CD8-positive, alpha-beta memory T cell (primary cell): ENCODE measurements at places on chromosomes 3 and 15. TPM values are rescaled to one million over a fixed set of nuclear protein-coding genes. Genes with fewer than 3 reads are reported as not detected.

EAF2 gene
- total RNA-seq = 7.8 TPM

FAH gene
- 63.8 TPM for total RNA-seq

RTP1 gene
- total RNA-seq = not detected

SLC24A5 gene
- total RNA-seq = not detected

GUCA1C gene
- total RNA-seq = not detected

CEP152 gene
- 19.7 TPM for total RNA-seq

RTP3 gene
- total RNA-seq = not detected

GALNT15 gene
- total RNA-seq = not detected

PAQR5 gene
- not detected for total RNA-seq

SCN11A gene
- 0.07 TPM for total RNA-seq

MST1 gene
- 6.0 TPM for total RNA-seq

DNA sequence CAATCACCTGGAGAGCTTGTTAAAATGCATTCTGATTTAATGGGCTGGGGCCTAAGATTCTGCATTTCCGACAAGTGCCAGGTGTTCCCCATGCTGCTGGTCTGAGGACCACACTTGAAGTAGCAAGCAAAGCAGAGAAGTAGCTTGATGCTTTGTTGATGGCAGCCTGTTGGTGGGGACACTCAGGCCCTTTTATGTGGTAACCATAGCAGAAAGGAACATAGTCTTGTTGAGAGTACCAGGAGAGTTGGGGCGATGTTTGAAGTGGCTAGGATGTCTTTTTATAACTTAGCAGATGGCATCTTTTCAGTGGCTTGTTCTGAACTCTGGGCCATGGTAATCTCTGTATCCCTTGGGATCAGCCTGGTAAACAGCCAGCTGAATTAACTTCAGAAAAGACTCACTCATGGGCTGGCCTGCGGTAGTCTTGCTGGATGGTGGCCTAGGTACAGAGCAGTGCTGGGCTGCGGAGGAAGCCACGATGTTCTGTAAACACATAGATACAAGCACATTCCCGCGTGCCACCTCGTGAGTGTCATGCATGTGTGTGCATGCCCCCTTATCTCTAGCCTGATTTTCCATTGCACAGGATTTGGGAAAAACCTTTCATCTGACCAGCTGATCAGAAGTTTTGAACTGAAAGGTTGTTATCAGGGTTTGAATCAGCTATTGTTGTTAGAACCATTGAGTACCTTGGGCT lies 292.4 kb upstream of the LRRFIP2 start:
- H3K36me3 ChIP-seq = no peaks in the 10 kb centered on the region
- H3K27ac ChIP-seq = no peak overlapping the region
- H3K4me3 ChIP-seq = no peak overlapping the region
- DNase-seq = no peak

DNA sequence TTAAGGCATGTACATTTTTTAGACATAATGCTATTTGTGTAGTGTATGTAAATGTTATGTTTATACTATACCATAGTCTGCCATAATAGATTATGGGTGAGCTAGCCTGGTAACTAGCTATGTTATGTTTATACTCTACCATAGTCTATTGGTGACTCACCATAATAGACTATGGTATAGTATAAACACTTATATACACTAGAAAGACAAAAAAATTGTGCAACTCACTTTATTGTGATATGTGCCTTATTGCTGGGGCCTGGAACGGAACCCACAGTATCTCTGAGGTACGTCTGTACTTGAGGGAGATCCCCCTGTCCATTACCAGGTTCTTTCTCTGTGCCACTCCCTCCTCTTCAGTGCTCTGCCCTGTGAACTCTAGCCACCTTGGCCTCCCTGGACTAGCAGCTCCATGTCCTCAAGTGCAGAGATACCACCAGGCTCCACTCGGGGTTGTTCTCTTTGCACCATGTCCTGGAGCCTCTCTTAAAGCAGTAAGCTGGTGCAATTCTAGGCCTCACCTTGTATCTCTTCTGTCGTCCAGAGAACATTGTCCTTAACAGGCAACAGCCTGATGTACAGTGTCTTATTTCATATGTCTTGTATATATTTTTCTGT lies 60.8 kb upstream of the PXYLP1 start:
- DNase-seq = no peak
- H3K4me3 ChIP-seq = no peak overlapping the region
- H3K4me1 ChIP-seq = no peaks in the 10 kb centered on the region
- no peaks in the 10 kb centered on the region for H3K36me3 ChIP-seq
- H3K27me3 ChIP-seq = peaks cover 3% of the 10 kb centered on the region
- H3K27ac ChIP-seq = no peak overlapping the region

DNA sequence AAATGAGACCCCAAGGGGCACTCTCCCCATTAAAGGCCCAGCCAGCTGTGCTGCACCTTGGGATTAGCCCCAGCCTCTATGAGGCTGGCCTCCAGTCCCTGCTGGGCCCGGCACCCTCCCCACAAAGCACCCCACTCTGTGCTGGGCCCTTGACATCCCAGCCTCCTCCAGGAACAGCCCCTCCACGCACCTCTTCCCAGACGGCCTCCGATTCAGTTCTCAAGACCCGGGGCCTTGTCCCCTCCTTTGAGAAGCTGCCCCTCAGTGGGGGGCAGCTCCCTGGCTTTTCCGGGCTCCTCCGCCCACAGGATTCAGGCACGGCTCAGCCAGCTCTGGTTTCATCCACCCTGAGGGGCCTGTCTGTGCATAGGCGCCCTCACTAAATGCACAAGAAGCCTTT lies 144.1 kb downstream of the LRRK1 start:
- H3K4me1 ChIP-seq = no peaks in the 10 kb centered on the region
- no peak overlapping the region for H3K4me3 ChIP-seq
- H3K36me3 ChIP-seq = no peaks in the 10 kb centered on the region
- no peak overlapping the region for H3K27ac ChIP-seq
- no peak for DNase-seq

DNA sequence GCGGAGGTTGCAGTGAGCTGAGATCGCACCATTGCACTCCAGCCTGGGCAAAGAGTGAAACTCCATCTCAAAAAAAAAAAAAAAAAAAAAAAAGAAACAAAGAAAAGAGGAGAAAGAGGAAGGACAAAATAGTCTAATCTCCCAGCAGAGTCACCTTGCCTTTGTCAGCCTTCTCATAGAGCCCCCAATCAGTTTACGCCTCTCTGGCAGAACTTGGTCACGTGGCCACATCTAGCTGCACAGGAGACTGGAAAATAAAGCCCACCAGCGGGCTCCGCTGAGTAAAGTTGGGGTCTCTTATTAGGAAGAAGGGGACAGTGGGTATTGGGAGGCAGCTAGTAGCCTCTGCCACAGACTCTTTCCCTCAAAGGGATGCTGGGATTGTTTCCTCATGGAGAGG lies 41.9 kb downstream of the USP13 start:
- H3K4me3 ChIP-seq = no peak overlapping the region
- H3K27me3 ChIP-seq = no peaks in the 10 kb centered on the region
- no peak overlapping the region for H3K27ac ChIP-seq
- no peaks in the 10 kb centered on the region for H3K36me3 ChIP-seq

DNA sequence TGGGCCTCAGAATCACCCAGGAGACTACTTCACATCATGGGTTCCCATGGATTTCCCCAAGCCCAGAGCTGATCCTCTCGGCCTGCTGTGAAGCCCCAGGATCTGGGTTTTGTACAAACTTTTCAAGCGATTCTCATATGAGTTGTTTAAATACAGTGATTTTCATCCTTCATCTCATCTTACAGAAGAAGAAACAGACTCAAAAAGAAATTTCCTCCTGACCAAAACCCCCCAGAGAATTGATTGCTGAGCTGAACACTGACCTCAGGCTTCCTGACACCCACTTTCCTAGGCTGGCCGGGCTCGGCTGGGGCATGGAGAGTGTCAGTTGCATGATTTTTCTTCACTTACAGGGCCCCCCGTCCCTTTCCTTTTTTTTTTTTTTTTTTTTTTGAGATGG lies 60.3 kb downstream of the BDH1 start:
- H3K27ac ChIP-seq = no peak overlapping the region
- no peak overlapping the region for H3K4me3 ChIP-seq
- no peak for DNase-seq
- H3K27me3 ChIP-seq = no peaks in the 10 kb centered on the region
- no peaks in the 10 kb centered on the region for H3K4me1 ChIP-seq
- no peaks in the 10 kb centered on the region for H3K36me3 ChIP-seq

GRCh38 chr15:88255484-88256278 lies 858 bp downstream of the NTRK3 start:
- no peak for DNase-seq
- peaks cover 16% of the 10 kb centered on the region for H3K27me3 ChIP-seq
- H3K4me3 ChIP-seq = no peak overlapping the region
- no peaks in the 10 kb centered on the region for H3K4me1 ChIP-seq
- no peak overlapping the region for H3K27ac ChIP-seq

DNA sequence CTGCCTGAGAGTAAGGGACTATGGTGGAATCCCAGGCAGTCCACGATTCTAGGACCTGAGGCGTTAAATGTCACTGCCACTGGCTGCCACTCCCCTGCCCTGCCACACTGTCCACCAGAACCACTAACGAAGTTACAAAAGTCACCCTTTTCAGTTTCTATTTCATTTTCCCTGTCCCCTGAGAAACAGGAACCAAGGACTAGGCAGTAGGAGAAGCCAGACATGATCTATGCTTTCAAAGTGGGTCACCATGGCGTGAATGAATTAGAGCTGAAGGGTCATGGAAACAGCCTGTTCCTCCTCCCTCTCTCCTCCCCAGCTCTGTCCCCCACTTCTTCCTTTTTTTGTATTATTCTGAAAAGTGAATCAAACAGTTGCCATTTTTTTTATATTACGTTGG lies 9.1 kb upstream of the ADPRH start:
- H3K4me1 ChIP-seq = no peaks in the 10 kb centered on the region
- no peak for DNase-seq
- no peak overlapping the region for H3K4me3 ChIP-seq
- H3K27me3 ChIP-seq = no peaks in the 10 kb centered on the region

- H3K4me1 ChIP-seq = no peaks in the 10 kb centered on the region
- no peak overlapping the region for H3K4me3 ChIP-seq
- H3K36me3 ChIP-seq = no peaks in the 10 kb centered on the region
- no peak overlapping the region for H3K27ac ChIP-seq
Measured at GRCh38 chr3:47266709-47267489, 15.7 kb downstream of the KIF9 start.

DNA sequence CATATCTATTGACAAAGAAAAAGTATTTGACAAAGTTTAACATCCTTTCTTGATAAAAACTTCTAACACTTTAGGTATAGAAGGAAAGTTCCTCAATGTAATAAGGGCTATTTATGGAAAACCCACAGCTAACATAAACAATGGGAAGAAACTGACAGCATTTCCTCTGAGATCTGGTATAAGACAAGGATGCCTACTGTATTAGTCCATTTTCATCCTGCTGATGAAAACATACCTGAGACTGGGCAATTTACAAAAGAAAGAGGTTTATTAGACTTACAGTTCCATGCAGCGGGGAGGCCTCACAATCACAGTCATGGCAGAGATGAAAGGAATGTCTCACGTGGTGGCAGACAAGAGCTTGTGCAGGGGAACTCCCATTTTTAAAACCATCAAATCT lies 17.8 kb upstream of the CLDN1 start:
- H3K27me3 ChIP-seq = no peaks in the 10 kb centered on the region
- H3K27ac ChIP-seq = no peak overlapping the region
- no peaks in the 10 kb centered on the region for H3K4me1 ChIP-seq
- no peak for DNase-seq
- no peak overlapping the region for H3K4me3 ChIP-seq
- H3K36me3 ChIP-seq = no peaks in the 10 kb centered on the region

GRCh38 chr15:78709263-78709882 lies 68.4 kb upstream of the CHRNB4 start:
- DNase-seq = peak; percentile 43
- H3K4me1 ChIP-seq = no peaks in the 10 kb centered on the region
- H3K4me3 ChIP-seq = no peak overlapping the region
- H3K36me3 ChIP-seq = no peaks in the 10 kb centered on the region

GRCh38 chr3:196082619-196082971 lies 705 bp upstream of the TFRC start:
- H3K36me3 ChIP-seq = no peaks in the 10 kb centered on the region
- peak overlapping the region; percentile 62 for H3K4me3 ChIP-seq
- H3K4me1 ChIP-seq = peaks cover 34% of the 10 kb centered on the region
- no peaks in the 10 kb centered on the region for H3K27me3 ChIP-seq
- DNase-seq = no peak

DNA sequence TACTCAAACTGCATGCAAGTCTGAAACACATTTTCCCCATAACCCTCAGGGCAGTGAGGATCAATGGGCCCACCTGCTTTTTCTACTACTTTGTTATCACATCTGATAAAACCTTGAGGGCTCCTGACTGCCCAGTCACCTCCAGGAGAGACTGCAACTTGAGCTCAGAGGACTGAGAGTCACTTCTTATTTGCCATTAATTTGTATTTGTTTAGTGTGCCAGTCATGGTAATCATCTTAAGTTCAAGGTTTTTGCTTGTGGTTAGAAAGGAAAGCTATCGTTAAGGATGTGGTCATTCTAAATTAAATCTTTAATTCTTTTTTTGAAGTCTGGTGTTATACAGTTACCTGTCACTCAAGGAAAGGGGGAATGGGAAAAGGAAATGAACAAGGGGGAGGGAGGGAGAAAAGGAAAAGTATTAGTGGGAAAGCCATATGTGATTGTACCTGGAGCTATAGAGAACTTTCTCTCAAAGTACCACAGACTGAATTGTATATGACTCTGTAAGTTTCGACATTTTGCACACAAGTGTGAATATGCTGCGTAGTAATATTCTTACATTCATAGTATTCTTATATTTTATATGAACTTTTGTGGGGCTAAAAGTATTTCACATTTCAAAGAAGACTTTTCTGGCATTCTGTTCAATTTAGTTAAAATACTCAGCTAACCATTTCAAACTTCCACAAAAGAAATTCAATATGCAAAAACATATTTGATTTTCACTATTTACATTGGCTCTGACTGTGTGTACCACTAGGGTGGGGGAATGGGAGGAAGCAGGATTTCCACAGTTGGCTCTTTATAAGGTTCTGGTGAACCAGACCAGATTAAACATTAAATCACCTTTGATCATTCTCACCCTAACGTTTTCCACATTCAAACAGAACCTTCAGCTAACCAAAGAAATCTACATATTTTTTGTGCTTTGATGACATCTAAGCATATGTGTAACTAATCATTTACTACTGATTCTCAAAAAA lies 166.5 kb upstream of the ATP11B start:
- no peaks in the 10 kb centered on the region for H3K4me1 ChIP-seq
- no peaks in the 10 kb centered on the region for H3K27me3 ChIP-seq
- no peak for DNase-seq
- H3K4me3 ChIP-seq = no peak overlapping the region
- H3K36me3 ChIP-seq = no peaks in the 10 kb centered on the region
- no peak overlapping the region for H3K27ac ChIP-seq

- H3K36me3 ChIP-seq = no peaks in the 10 kb centered on the region
- no peak overlapping the region for H3K27ac ChIP-seq
- DNase-seq = no peak
Measured at GRCh38 chr15:70132139-70132538, 34.4 kb upstream of the TLE3 start.
